ENCODE measurements at places on chromosomes 5 and 9. TPM values are rescaled to one million over a fixed set of nuclear protein-coding genes. Genes with fewer than 3 reads are reported as not detected.

Gene DPYSL3
- total RNA-seq: 16.9 TPM

Gene HTR4
- not detected for total RNA-seq

Gene ZCCHC7
- 13.9 TPM for total RNA-seq

Gene TAS2R1
- total RNA-seq: not detected

Gene PIGO
- 50.2 TPM for total RNA-seq

Gene CAMK2A
- total RNA-seq: 0.91 TPM

Gene FOXD4L4
- total RNA-seq: 0.03 TPM

Gene CDKN2B-AS1
- total RNA-seq: not detected

Gene CEL
- 0.74 TPM for total RNA-seq

Gene SARDH
- 0.05 TPM for total RNA-seq

Gene IRGM
- 0.37 TPM for total RNA-seq

Gene NR2F1
- 5.4 TPM for total RNA-seq

Gene PCDHB7
- total RNA-seq: not detected

Gene ESM1
- total RNA-seq: not detected

Gene NR6A1
- total RNA-seq: 1.7 TPM

Gene BHMT2
- total RNA-seq: not detected

Gene ARL10
- 0.09 TPM for total RNA-seq

Gene ARSI
- 43.8 TPM for total RNA-seq

Gene LECT2
- not detected for total RNA-seq

Gene CTSV
- total RNA-seq: 13.6 TPM

Gene CDH6
- total RNA-seq: 0.05 TPM

Gene ANKRD20A1
- total RNA-seq: 1.3 TPM

Gene SLC9A3
- total RNA-seq: 2.9 TPM

Gene HTR1A
- not detected for total RNA-seq

Gene CDKN2B
- not detected for total RNA-seq

Gene ANXA2R
- 3.0 TPM for total RNA-seq

Gene SLC4A9
- total RNA-seq: not detected

Gene DOCK2
- total RNA-seq: 4.0 TPM

Gene AMBP
- 7.7 TPM for total RNA-seq

Gene DDX31
- 29.0 TPM for total RNA-seq

Gene DNAI1
- total RNA-seq: 0.12 TPM

Gene TCF7
- total RNA-seq: 16.9 TPM

Gene PCA3
- not detected for total RNA-seq

Gene BARHL1
- total RNA-seq: not detected

Gene KDM3B
- total RNA-seq: 48.6 TPM

Gene WNK2
- 7.7 TPM for total RNA-seq

Gene ADAMTS13
- 0.45 TPM for total RNA-seq

Gene IL13
- total RNA-seq: not detected

Gene SYK
- total RNA-seq: 0.25 TPM

Gene PFN3
- not detected for total RNA-seq

Gene MYO10
- 64.3 TPM for total RNA-seq

Gene HEMGN
- total RNA-seq: not detected

Gene SLC45A2
- total RNA-seq: not detected

Gene RIC1
- 12.5 TPM for total RNA-seq

Gene S1PR3
- total RNA-seq: 35.5 TPM

Gene CD14
- total RNA-seq: 3.8 TPM

Gene NUDT12
- total RNA-seq: 1.4 TPM

Gene ELOVL7
- 10.9 TPM for total RNA-seq

Gene C9orf43
- total RNA-seq: 0.69 TPM

Gene SLC31A2
- 6.4 TPM for total RNA-seq

Gene C8G
- 0.64 TPM for total RNA-seq

Gene ENHO
- total RNA-seq: 1.9 TPM

Gene MORN5
- total RNA-seq: not detected

Gene C5orf52
- total RNA-seq: not detected

Gene PPP3R2
- not detected for total RNA-seq

Gene IL3
- not detected for total RNA-seq
